Smooth muscle cell of the pulmonary artery (primary cell): ENCODE measurements at places on chromosomes 1 and 21. TPM values are rescaled to one million over a fixed set of nuclear protein-coding genes. Genes with fewer than 3 reads are reported as not detected.

Gene RGL1
- total RNA-seq: 26.5 and 36.4 TPM in 2 replicates

Gene GLIS1
- total RNA-seq: 0.40 and 1.4 TPM in 2 replicates

Gene GNAT2
- total RNA-seq: 0.30 and 0.33 TPM in 2 replicates

Gene AGMAT
- total RNA-seq: 0.52 and 1.5 TPM in 2 replicates

Gene SLC6A17
- total RNA-seq: 0.33 and 0.79 TPM in 2 replicates

Gene SUSD4
- total RNA-seq: 0.17 TPM in 1 of 2 replicates, not detected in the other

Gene SMPDL3B
- 0.07 TPM in 1 of 2 replicates, not detected in the other for total RNA-seq

Gene FNDC5
- total RNA-seq: 1.2 and 1.4 TPM in 2 replicates

Gene HLX
- total RNA-seq: 4.9 and 10.6 TPM in 2 replicates

Gene VANGL2
- total RNA-seq: 0.07 and 0.46 TPM in 2 replicates

Gene PIK3R3
- 3.8 TPM in 2 replicates for total RNA-seq

Gene CIART
- 6.0 and 6.6 TPM in 2 replicates for total RNA-seq
